Activated CD4-positive, alpha-beta T cell treated with anti-CD3 and anti-CD28 coated beads, Interleukin-2, amount 50 U/mL, for 16 hours (primary cell): ENCODE measurements at places on chromosomes 5 and 9.

DNA sequence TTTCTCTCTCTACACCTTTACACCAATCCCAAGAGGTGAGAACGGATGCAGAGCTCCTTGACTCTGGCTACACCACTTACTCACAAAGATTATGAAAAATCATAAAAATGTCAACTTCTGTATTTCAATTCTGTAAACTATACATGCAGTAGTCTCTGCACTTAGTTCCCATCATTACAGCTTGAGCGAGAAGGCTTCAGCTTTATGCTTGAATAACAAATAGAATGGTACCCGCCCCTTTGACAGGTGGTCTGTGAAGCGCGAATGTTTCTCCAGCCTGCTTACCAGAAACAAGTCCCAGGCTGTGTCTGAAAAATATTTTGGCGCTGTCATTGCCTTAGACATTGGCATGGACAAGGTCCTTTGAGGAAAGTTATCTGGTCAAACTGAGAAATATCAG is 562.4 kb upstream of the CLINT1 start:
- no peak for DNase-seq

DNA sequence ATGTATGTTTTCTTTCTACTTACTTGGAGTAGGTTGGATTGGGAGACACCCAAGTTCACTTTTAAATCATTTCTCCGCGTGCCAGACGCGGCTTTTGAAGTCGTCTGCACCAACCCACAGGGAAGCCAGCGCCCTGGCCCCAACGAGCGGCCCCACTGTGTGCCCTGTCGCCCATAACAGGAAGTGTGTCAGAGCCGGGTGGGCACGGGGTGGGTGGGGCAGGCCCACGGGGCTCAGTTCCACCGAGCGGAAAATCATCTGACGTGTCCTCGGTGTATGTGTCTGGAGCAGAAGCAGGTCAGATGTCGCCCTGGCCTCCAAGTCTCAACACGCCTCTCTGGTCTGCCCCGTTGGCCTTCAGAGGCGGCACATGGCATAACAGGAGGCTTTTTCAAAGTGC is 22.7 kb upstream of the SMIM23 start:
- no peak for DNase-seq

DNA sequence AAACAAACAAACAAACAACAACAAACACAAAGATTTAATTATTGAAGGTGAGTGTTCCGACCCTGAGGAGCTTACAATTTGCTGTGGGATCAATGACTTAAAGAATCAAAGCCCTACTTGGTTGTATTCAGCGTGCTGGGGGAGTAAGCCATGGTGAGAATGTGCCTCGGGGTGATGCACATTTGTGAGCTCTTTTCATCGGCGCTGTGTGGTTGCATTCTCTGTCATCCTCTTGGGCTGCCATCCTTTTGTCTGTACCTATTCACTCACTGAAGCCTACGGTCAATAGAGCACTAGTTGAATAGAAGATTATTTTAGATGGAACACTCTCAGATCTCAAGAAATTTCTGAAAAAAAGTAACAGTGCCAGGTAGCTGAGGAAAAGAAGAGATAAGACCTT is 203.9 kb downstream of the CTNND2 start:
- no peak for DNase-seq

GRCh38 chr5:158135682-158136179 is 276.8 kb upstream of the CLINT1 start:
- no peak for DNase-seq

DNA sequence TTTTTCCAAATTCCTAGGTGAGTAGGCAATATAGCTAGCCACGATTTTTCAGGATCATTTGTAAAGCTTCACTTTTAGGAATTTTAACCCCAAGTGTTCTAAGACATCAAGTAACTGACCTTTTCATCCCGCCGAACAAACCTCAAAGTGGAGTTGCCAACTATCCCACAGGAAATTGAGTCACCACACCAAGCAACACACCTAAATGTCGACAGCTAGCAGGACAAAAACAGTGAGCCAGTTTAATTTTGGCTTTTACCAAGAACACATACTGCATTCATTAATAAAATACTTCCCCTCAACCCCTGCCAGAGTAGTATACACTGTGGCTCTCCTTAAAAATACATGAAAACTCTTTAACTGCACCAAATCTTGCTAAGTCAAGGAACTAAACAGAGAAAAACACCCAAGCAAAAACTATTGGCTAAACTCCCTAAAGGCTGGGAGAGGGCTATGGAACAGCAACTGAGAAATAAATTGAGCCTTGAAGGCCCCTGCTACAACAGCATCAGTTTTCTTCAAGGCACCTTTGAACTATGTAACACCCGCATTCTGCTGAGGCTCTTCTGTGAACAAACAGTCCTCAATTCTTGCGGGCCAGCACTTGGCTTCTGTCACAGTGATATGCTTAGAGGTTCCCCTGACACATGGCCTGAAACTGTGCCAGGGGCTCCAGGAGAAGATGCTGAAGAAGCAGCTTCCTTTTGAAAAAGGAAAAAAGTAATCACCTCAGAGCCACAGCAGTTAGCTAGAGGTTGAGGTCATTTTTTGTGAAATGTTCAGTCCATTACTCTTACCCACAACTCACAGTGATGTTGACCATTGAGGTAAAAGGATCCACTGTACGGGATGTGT is 459.6 kb downstream of the RAB3C start:
- DNase-seq = no peak

- DNase-seq = no peak
Measured at GRCh38 chr9:76564297-76564696, 105.3 kb downstream of the GCNT1 start.

GRCh38 chr5:16482891-16483290 is 17.3 kb upstream of the ZNF622 start:
- no peak for DNase-seq

- DNase-seq = no peak
Measured at GRCh38 chr5:11385251-11385900, 518.9 kb downstream of the CTNND2 start.

DNA sequence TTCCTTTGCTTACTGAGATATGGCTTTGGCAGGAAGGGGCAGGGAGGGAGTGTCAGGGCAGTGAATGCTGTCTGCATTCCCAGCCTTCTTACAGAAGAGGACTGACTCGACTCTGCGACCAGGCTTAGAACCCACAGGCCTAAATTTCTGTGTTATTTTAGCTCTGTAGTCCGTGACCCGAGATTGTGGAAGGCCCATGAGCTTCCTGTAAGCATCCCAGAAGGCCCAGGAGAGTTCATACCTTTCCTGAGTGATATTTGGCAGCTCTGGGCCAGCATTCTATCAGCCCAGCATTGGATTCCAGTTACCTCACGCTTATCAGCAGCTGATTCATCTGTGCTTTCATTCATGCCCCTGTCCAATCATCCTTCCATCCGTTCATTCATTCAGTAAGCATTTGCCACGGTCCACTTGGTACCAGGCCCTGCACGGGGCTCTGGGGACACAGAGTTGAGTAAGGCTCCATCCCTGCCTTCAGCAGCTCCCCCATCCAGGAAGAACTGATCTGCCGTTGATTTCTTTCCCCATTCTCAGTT is 28.2 kb upstream of the RPL26L1 start:
- DNase-seq = no peak

- DNase-seq = no peak
Measured at GRCh38 chr5:180592176-180592575, 877 bp upstream of the SCGB3A1 start.

- DNase-seq = no peak
Measured at GRCh38 chr9:127652733-127653132, 40.7 kb downstream of the STXBP1 start.

DNA sequence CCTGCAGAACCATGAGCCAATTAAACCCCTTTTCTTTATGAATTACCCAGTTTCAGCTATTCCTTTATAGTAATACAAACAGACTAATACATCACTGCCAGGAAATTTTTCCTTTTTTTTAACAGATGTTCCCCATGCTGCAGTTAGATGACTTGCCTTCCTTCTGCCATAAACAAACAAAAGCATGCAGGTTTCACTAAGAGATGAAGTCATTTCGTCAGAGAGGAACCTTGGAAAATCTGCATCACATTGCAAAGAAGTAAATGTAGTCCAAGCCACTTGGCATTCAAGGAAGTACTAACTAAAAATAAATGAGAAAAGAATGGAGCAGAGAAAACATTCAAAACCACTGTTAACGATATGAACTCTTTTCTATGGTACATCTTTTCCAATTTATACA is 194.1 kb upstream of the EFNA5 start:
- no peak for DNase-seq

GRCh38 chr5:26641492-26641891 is 396.9 kb downstream of the CDH9 start:
- DNase-seq = no peak

- DNase-seq = no peak
Measured at GRCh38 chr9:115362640-115363039, 244.7 kb upstream of the TNC start.
